ENCODE measurements at places on chromosomes 4 and X.

GRCh38 chr4:87853108-87853507 is 20.3 kb downstream of the MEPE start:
- DNase-seq = peak; percentile 14
- no peaks in the 10 kb centered on the region for H3K36me3 ChIP-seq
- H3K4me1 ChIP-seq = peaks cover 17% of the 10 kb centered on the region
- H3K4me3 ChIP-seq = no peak overlapping the region
- no peak overlapping the region for H3K27ac ChIP-seq
- peaks cover 13% of the 10 kb centered on the region for H3K27me3 ChIP-seq

GRCh38 chrX:45980726-45981125 is 564.5 kb downstream of the ZNF674 start:
- DNase-seq = no peak
- H3K27me3 ChIP-seq = no peaks in the 10 kb centered on the region
- no peak overlapping the region for H3K27ac ChIP-seq
- H3K4me3 ChIP-seq = no peak overlapping the region

GRCh38 chrX:790041-790506 is 159.5 kb downstream of the SHOX start:
- no peak overlapping the region for H3K27ac ChIP-seq
- H3K27me3 ChIP-seq = peaks cover 10% of the 10 kb centered on the region
- no peaks in the 10 kb centered on the region for H3K36me3 ChIP-seq
- DNase-seq = no peak
- H3K4me1 ChIP-seq = no peaks in the 10 kb centered on the region
- H3K4me3 ChIP-seq = no peak overlapping the region

DNA sequence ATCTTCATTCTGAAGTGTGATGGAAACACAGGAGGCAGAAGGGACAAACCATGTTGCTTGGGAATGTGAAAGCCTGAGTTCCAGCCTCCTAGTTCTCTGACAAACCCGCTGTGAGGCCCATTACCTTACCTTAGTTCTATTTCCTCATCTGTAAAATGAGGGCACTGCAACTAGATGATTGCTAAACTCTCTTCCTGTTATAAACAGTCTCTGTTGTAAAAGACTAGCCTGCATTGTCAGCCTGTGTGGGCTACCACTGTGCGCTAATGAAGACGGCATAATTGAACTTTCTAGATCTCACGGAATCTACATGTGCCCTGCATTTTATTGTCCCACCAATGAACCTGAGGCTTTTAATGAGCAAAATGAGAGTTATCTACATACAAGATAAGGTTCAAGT is 147.2 kb downstream of the AFF2 start:
- DNase-seq = no peak
- H3K4me1 ChIP-seq = no peaks in the 10 kb centered on the region
- H3K36me3 ChIP-seq = no peaks in the 10 kb centered on the region
- H3K27me3 ChIP-seq = no peaks in the 10 kb centered on the region

DNA sequence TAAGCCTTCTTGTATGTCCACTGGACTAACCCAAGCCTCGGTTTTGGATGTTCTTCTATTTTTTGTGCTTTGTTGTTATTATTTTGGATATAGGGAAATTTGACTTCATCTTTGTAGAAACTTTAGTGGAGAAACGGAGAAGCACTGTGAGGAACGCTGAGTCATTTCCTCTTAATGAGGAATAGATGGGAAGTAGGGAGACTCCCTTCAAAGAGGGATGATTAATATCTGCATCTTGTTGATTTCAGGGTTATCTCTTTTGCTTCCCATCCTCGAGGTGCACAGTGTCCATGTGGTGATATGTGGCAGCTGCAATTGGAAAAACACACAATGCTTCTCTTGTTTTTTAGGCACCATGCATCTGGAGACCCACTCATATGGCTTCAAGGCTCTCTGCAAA is 1147.9 kb downstream of the NLGN4X start:
- no peak overlapping the region for H3K4me3 ChIP-seq
- H3K4me1 ChIP-seq = no peaks in the 10 kb centered on the region
- H3K36me3 ChIP-seq = no peaks in the 10 kb centered on the region
- DNase-seq = no peak

DNA sequence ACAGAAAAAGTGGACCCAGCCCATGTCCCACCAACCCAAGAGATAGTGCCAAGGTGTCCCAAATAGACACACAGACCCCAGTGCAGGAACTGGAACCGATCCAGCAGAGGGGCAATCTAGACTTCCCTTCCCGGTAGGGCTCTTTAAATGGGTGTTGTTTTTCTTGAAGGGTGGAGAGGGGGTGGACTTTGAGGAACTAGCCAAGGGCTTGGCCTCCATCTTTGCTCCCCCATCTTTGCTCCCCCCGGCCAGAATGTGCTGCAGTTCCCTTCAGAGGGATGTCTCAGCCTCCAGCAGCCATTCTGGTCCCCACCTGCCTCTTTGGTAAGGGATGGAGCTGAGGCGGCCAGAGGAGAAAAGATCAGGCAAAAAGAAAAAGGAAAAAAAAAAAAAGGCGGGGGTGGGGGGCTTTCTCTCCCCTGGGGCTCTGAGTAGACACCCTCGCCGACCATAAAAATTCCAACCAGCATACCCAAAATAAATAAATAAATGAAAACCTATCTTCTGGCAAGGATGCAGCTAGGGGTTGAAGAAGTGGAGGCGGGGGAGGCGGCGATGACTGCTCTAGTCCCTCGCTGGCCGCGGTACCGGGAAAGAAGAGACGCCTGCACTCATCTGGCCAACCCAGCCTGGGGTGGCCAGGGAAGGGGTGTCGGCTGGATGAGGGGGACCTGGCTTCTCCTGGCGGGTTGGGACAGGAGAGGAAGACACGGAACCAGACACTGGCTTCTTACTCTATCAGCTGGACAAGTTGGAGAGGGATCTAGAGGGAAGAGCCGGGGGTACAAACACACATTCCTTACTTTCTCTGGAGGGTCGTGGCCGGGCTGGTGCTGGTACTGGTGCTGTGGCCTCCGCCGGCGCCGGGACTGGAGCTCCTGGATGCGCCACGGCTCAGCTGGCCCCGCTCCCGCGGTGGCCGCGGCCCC is 38.5 kb upstream of the IQSEC2 start:
- H3K4me1 ChIP-seq = peaks cover 14% of the 10 kb centered on the region
- peak overlapping the region; percentile 2 for H3K27ac ChIP-seq
- peaks cover 54% of the 10 kb centered on the region for H3K27me3 ChIP-seq
- no peak for DNase-seq
- no peaks in the 10 kb centered on the region for H3K36me3 ChIP-seq
- peak overlapping the region; percentile 69 for H3K4me3 ChIP-seq

DNA sequence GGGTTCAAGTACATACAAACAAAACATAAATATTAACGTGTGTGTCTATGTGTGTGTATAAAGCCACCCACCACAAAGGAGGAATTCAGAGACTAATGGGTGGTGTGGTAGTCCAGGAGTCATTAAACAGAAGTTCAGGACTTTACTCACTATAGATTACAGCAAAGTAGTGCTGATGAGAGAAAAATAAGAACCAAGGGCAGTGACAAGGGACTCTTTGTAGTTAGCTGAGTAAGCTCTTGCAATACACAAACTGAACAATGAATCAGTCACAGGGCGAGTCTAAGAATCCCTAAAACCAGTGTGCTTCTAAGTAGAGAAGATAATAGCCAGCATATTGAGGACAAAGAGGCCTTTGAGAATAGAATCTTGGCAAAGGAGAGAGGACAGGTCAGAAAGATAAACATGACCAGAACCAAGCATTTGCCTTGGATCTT is 232.4 kb downstream of the PPP3CA start:
- H3K4me3 ChIP-seq = no peak overlapping the region
- H3K36me3 ChIP-seq = no peaks in the 10 kb centered on the region
- H3K4me1 ChIP-seq = no peaks in the 10 kb centered on the region
- no peaks in the 10 kb centered on the region for H3K27me3 ChIP-seq

DNA sequence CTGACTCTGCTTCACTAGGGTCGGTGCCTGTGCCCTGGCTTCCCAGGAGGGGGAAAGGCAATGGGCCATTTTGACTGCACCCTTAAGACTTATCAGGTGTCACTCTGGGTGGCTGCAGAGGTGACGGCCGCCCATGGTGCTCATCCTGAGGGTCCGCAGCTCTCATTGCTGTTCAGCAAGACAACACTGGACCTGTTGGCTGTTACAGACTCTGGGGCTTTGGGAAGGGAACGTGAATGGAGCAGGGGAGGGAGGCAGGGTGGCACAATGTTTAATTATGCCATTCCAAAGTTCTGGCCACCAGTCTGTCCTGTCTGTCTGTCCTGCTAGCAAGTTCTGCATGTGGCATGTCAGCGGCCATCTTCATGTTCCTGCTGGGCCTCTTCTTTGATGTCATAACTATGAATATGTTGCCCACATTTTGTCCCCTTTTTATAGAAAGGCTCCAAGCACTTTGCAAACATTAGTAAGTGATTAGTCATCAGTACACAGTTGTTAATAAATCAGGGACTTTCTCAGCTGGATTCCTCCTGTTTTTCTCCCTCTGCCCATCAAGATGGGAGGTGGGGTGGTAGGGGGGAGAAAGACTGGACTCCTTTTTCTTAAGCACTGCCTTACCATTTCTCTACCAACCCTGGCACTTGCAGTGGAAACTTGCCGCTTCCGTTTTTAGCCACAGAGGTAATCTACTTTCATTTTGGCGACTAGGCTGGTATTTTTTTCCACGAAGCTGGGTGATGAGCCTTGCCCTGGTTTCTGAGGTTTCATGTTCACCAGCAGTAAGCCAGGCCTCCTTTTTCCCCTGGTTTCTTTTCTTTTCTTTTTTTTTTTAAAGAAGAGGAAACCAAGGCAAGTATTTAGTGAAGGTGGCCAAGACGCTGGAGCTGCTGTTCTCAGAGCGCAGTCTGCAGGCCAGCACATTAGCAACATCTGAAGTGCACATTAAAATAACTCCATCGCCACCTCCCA is 88.6 kb upstream of the TRIM2 start:
- H3K4me1 ChIP-seq = peaks cover 8% of the 10 kb centered on the region
- peak; percentile 90 for DNase-seq
- H3K36me3 ChIP-seq = no peaks in the 10 kb centered on the region

- H3K27ac ChIP-seq = peak overlapping the region; percentile 81
- H3K36me3 ChIP-seq = peaks cover 26% of the 10 kb centered on the region
- H3K4me3 ChIP-seq = no peak overlapping the region
- H3K27me3 ChIP-seq = no peaks in the 10 kb centered on the region
- no peak for DNase-seq
Observed at GRCh38 chrX:153728095-153728494, 3.4 kb downstream of the ABCD1 start.

All from activated CD4-positive, alpha-beta T cell treated with anti-CD3 and anti-CD28 coated beads, Interleukin-2, amount 10 ng/mL, durations not matched to agents 7 days and 5 days (primary cell).